ENCODE measurements at places on chromosomes 3 and 15.

DNA sequence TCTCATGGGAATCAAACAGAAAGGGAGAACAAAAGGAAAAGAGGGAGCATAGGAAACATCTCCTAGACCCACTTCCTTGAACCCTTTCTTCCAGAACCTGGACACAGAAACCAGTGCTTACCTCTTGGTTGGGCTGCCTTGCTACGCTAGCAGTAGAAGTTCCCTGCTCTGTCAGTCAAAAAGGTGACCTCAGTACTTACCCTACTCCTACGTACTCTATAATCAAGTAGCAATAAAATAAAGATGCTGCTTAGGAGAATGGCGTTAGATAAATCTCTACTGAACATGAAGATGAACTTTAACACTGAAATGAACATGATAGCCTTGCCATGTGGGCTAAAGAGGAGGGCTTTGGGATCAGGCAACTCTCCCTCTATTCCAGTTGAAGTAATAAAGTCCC lies 7.4 kb downstream of the VEPH1 start:
- no peak for DNase-seq

- DNase-seq, result no peak
These were observed 214.4 kb downstream of the TLE3 start for GRCh38 chr15:69883306-69883705.

GRCh38 chr15:26628071-26628470 lies 144.8 kb downstream of the GABRB3 start:
- DNase-seq, result no peak

DNA sequence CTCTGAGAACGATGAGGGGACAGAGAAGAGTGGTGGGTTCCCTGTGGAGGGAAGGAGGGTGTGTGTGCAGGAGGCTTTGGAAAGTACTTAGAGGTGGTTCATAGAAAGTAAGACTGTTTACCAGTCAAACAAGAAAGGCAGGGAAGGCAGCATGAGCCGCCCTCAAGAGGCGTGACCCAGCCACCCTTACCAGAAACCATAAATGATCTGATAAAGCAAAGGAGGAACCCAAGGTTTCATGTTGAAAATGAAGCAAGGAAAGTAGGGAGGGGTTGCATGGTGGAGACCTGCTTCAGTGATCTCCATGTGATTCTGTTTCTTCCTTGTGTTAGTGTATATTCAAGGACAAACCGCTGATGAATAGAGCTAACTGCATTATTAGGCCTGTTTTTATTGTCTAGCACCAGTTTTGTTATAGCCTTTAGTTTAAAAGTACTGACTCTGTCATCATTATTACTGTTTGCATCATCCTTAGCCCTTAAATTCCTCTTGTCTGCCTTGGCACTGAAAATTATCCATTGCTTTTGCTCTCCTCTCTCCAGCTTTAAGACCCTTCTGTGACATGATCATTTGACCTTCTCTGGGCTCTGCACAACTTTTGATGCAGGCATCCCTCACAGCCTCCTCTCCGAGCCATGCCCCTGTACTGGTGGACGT lies 96.1 kb downstream of the STAC start:
- DNase-seq, result no peak

- no peak for DNase-seq
These were observed 463 bp downstream of the TERC start for GRCh38 chr3:169764312-169764881.

GRCh38 chr3:82240322-82240721 lies 478.9 kb upstream of the GBE1 start:
- no peak for DNase-seq

DNA sequence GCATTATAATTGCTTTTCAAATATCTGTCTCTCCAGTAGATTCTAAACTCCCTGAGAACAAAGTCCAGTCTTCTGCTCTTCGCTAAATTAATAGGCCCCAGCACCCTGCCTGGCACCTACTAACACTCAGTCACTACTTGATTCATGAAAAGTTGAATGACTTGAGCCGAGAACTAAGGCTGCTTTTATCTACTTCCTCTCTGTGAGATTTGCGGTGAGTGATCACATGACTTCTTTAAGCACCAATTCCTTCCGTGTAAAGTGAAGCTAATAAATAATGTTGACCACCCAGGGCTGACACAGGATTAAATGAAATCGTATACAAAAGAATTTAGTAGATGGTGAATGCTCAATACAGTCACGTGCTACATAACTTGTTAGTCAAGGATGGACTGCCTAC lies 44.6 kb upstream of the PGPEP1L start:
- no peak for DNase-seq

GRCh38 chr15:39331584-39331983 lies 249.3 kb upstream of the THBS1 start:
- DNase-seq, result no peak

- DNase-seq, result no peak
These were observed 79.3 kb upstream of the RBMS3 start for GRCh38 chr3:29201604-29202003.

DNA sequence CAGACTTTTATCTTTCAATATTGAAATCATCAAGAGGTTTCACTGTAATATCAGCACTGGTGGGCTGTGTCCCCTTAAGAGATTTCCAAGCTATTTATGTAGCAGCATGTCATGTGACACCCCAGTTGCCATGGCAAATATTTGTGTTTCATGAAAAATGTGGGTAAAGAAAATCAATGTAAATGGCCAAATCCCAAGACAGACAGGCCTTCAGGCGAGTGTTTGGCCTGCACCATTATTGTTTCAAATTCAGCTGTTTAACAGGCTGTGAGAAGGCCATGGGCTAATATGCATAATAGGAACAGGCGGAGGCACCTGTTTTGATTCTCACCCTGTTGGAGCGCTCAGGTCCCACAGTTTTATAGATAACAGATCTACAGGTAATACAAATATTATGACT lies 104.2 kb downstream of the IQCH start:
- no peak for DNase-seq

DNA sequence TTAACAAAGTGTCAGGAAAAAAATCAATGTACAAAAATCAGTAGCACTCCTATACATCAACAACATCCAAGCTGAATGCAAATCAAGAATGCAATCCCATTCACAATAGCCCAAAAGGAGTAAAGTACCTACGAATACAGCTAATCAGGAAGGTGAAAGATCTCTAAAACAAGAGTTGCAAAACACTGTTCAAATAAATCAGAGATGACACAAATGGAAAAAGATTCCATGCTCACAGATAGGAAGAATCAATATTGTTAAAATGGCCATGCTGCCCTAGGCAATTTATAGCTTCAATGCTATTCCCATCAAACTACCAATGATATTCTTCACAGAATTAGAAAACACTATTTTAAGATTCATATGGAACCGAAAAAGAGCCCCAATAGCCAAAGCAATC lies 223.7 kb upstream of the CD96 start:
- no peak for DNase-seq

DNA sequence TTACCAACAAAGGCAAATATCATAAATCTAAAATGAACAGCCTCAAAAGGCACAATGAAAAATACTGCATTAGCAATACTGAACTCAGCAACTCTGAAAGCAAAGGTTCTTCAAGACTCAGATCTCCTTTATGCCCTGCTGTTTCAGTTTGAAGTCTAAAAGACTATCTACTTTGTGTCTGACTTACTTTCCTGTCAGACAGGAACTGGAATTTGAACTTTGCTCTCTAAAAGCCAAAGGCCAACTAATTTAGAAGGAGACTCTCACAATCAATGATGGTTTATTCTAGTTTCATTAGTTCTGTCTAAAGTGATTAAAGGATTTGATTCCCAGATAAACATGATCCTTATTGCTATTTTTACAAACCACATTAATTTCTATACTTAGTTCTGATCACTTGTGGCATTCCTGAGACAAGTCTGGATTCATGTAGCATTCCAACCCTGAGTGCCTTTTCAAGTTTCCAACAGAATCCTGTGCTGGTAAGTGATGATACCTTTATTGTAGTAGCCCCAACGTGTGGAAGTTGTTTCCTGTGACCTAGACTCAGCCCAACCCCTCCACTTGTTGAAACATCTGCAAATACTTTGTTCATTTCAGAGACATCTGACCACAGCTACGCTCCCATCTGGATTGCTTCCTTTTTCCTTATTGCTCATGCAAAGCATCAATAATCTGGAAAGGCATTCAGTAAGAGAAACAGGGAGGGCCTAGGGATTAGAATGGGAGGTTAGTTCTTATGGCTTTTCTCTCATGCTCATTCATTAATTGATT lies 14.9 kb upstream of the LEKR1 start:
- no peak for DNase-seq

GRCh38 chr3:118675305-118675704 lies 359.3 kb downstream of the IGSF11 start:
- DNase-seq, result no peak

- no peak for DNase-seq
These were observed 66.8 kb downstream of the RPL39L start for GRCh38 chr3:187072511-187072910.

DNA sequence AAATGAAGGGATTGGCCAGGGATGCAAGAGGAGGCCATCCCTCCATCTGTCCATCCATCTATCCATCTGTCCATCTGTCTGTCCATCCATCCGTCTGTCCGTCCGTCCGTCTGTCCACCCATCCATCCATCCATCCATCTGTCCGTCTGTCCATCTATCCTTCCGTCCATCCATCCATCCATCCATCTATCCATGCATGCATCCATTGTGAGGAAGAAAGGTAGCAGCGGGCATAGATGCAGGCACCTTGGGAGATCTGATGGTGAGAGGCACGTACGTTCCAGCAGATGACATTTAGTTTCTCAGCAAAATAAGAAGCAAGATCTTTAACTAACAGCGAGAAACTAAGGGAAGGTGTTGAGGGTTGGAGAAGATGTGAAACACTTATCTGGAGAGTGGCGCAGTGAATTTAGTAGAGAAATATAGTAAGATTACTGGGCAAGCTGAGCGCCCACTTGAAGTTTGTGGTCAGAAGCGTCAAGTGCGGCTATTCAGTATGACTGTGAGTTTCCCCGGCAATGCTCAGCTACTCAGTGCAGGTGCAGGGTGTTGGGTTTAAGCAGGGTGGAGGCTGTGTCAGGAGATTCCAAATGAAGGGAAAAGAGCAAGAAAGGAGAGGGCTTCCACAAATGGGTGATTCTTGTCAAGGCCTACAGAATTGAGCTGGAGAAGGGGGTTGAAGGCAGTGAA lies 22.4 kb upstream of the SRP14 start:
- DNase-seq, result no peak

DNA sequence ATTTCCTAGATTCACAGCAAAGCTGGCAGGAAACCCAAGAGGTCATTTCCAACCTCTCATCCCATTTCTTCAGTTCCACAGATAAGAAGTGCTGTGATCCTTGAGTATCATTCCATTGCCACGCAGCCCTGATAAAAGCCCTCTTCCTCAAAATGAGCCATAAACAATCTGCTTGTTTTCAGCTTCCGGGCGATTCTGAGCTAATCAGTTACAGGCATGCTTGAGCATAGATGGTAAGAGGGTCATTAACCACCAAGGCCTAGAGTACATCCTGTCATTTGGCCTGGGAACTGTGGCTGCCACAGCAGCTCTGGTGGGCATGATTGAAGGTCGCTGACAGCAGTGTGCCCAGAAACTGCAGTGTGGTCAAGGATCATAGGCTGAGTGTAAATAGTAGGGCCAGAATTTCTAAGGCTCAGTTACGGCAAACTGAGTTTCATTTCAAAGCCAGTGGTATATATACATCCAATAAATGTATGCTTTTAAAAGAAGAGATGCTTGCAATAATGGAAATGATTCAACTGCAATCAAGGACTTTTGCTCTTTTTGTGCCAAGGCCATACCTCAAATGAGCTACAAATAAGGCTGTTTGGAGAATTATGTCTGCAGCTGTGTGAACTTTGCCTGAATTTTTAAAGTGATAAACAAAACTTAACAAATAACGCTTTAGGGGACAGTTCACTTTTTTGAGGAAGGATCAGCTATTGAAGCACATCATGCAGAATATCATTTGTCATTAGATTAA lies 47.3 kb downstream of the P3H2 start:
- no peak for DNase-seq

- no peak for DNase-seq
These were observed 31.3 kb upstream of the TBC1D21 start for GRCh38 chr15:73841756-73842725.
